Esophagus squamous epithelium (tissue), 5 donors: ENCODE measurements at places on chromosomes 1 and 21.

DNA sequence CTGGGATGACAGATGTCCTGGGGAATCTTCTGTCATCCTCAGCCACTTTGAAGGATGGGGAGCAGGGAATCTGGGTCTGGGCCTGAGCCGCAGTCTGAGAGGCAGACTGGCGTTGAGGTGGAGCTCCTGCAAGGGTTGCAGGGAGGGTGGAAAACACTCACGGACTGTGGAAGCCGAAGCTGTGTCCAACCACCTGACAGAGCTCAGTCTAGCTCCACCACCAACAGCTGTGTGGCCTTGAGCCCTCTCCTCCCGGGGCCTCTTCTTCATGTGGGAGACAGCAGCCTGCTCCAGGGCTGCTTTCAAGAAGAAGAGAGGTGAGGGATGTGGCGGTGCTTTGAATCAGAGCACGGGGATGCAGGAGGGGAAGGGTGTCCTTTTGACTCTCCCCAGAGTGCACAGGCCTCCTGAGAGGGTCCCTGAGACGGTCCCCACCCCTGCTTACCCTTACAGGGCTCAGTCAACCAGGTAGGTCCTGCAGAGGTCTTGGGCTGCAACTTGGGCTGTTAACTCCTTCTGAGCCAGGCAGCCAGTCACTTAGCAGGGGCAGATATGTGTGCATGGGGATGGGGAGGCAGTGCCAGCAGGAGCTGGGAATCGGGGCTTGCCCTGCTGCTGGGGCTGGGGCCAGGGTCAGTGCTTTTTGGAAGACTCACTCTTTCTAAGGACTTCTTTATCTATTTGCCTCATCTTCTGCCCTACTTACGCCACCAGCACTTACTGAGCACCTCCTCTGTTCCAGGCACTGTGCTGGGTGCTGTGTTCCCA is 216.3 kb downstream of the PTPRU start:
- no peak for DNase-seq

- DNase-seq: no peak
Observed at GRCh38 chr21:33325222-33326067, 675 bp downstream of the IFNAR1 start.

- no peak for DNase-seq
Observed at GRCh38 chr1:183517401-183517800, 45.1 kb downstream of the SMG7 start.

- no peak for DNase-seq
Observed at GRCh38 chr1:192797891-192798290, 10.9 kb upstream of the RGS2 start.

GRCh38 chr1:57248830-57249229 is 175.0 kb downstream of the DAB1 start:
- no peak for DNase-seq

DNA sequence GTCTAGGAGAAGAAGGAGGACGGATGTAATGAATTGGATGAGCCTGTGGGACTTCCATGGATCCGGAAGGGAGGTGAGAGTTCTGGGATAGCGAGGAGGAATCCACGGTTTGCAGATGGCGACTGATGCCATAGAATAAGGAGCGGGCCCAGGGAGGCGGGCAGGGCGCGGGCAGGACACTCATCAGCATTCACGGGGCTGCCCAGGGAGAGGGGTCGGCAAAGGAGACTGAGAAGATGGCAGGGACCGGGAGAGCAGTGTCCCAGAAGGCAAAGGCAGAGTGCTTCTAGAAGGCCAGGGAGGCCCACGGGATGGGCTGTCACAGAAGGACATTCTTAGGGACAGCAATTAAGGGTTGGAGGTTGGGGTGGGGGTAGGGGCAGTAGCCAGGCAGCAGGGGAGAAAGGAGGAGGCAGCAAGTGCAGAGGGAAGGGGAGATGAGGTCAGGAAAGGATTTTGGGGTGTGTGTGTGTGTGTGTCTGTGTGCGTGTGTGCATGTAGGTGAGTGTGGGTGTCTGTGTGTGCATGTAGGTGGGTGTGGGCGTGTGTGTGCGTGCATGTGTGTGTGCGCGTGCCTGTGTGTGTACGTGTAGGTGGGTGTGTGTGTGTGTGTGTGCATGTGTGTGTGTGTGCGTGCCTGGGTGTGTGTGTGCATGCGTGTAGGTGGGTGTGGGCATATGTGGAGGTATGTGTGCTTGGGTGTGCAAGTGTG is 1.1 kb upstream of the COL8A2 start:
- no peak for DNase-seq

DNA sequence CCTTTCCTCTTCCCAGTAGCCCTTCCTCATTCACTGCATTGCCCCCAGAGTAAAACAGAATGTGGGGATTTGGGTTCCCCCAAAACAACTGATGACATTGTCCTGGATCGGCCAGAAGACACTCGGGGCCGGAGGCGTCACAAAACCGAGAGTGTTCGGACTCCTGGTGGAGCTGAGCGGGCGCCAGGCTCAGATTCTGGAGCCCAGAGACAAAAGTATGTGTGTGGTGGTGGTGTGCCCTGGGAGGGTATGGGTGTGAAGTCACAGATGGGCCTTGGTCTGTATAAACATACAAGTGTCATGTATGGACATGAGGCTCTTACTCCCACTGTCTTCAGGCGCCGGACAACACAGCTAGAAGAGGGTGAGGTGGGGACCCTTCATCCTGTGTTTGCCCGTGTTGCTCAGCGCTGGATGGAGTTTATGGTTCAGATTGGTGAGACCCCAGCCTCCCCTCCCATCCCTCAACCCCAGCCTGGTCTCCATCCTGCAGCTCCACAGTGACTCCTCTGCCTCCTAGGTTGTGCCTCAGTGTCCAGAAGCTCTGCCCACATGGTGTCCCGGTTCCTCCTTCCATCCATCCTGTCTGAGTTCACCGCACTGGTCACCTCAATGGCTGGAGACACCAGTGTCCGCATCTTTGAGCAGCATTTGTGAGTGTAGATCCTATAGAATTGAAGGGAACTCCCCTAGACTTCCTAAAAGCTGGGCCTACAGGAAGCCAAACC is 12.4 kb downstream of the HYI start:
- no peak for DNase-seq

- no peak for DNase-seq
Observed at GRCh38 chr1:65799601-65800000, 6.9 kb downstream of the PDE4B start.

DNA sequence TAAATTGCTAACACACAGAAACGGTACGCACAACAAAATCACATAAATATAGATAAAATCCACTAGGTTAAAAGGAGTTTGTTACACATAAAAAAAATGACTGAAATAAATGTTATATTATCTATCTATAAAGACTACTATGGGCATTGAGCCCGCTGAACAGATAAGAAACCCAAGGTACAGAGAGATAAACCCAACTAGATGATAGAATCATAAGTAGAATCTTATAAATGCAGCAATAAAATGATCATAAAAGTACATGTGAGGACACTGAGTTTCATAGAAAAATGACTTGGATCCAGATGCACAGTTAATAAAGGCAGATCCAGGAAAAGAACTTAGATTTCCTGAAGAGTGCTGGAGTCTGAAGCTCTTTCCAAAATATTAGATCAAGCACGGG is 128.7 kb downstream of the RGS7 start:
- DNase-seq: no peak

DNA sequence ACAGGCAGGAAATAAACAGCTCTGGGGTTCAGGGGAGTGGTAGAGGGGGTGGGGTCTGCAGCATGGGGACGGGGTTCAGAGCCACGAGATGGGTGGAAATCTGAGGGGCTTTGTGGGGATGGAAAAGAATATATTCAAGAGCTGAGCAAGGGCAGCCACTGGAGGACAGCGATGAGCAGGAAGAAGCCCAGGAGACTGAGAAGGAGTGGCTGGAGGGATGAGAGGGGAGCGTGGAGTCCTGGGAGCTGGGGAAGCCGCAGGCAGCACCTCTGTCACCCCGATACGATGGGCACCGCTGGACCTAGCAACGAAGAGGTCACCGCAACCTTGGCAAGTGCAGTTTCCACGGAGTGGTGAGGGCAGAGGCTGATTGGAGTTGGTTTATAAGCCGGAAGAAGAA is 10.0 kb upstream of the KCNAB2 start:
- DNase-seq: no peak

GRCh38 chr1:223250632-223251015 is 107.6 kb upstream of the TLR5 start:
- DNase-seq: no peak
